ENCODE measurements at places on chromosomes 11 and 22. TPM values are rescaled to one million over a fixed set of nuclear protein-coding genes. Genes with fewer than 3 reads are reported as not detected.

GGTLC2 gene
- not detected for total RNA-seq

OR10A2 gene
- total RNA-seq: not detected

XNDC1N gene
- total RNA-seq: 10.2 TPM

RAB38 gene
- total RNA-seq: 14.8 TPM

DNA sequence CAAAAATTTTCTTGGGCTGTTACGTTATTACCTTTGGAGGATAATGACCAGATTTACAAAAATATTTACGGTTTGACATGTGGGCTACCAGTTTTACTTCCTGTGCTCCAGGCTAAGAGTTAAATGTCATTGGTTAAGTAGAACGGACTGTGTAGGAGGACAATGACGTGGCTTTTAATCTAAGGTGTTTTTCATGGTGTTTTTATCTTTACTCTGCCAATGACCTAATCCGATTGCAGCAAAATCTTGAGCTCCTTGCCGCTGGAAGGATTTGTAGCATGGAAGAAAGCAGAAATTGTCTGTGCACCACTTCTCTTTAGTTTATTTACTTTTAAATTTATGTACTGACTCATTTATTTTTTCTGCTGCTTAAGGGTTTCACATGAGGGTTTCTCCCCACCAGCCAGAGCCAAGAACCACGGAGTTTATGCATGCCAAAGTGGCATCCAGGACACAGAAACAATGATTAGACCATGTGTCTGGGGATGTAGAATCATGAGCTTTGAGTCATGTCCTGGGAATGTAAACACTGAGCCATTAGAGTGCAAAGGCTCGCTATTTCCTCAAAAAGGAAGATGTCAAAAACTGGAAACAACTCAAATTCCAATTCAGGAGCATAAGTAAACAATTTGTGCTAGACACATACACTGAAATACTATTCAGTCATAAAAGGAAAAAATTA lies 1.9 kb upstream of the CARD16 start:
- no peaks in the 10 kb centered on the region for H3K27me3 ChIP-seq
- no peak overlapping the region for H3K4me3 ChIP-seq
- peaks cover 4% of the 10 kb centered on the region for H3K4me1 ChIP-seq
- peak overlapping the region; percentile 11 for H3K27ac ChIP-seq
- DNase-seq: no peak

DNA sequence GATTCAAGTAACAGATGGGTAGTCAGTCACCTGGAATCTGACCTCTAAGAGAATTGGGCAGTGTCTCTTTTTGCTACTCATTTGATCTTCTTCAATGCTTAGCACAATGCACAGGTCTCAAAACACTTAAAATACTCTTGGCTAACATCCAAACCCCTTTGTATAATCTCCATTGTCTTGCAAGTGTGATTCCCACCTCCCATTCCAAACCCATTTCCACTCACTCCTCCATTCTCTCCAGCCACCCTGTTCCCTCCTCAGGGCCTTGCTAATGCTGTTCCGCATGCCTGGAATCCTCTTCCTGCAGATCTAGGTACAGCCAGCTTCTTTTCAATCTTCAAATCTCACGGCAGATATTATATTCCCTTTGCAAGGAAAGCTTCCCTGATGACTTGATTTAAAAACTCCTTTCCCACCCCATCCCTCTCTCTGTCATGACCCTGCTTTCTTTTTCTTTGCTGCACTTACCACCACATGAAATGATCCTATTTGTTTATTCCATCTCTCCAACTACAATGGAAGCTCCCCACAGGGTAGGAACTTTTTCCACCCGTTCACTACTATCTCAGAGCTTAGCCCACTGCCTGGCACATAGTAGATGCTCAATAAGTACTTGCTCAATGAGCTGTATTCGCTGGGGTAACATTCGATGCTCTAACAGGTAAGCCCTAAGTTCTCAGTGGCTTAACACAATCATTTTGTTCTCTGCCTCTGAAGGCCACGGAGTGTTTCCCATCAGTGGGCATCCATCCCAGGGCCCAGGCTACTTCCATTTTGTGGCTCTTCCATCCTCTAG lies 121.7 kb downstream of the MN1 start:
- H3K27ac ChIP-seq: no peak overlapping the region
- no peaks in the 10 kb centered on the region for H3K36me3 ChIP-seq
- no peaks in the 10 kb centered on the region for H3K4me1 ChIP-seq
- no peak overlapping the region for H3K4me3 ChIP-seq

DNA sequence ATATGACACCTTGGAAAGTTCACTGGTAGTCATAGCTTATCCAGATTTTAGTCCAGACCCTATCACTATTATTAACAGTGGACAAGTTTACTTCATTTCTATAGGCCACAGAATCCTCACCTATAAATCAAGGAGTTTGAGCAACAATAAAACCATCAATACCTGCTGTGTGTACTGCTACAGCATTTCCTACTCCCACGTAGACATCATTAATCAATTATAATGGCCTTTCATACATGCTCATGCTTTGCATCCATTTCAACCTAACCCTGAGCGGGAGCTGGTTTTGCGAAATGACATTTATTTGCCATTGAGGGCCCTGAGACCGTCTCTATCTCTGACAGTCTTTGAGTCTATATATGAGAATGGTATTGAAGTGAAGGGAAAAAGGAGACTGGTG lies 312.3 kb downstream of the FAT3 start:
- no peaks in the 10 kb centered on the region for H3K4me1 ChIP-seq
- no peaks in the 10 kb centered on the region for H3K36me3 ChIP-seq
- H3K4me3 ChIP-seq: no peak overlapping the region
- no peak for DNase-seq
- no peaks in the 10 kb centered on the region for H3K27me3 ChIP-seq

- H3K27ac ChIP-seq: no peak overlapping the region
- H3K4me1 ChIP-seq: peaks cover 4% of the 10 kb centered on the region
- H3K36me3 ChIP-seq: no peaks in the 10 kb centered on the region
These were observed 9.4 kb upstream of the RPS3 start for GRCh38 chr11:75389925-75390324.

DNA sequence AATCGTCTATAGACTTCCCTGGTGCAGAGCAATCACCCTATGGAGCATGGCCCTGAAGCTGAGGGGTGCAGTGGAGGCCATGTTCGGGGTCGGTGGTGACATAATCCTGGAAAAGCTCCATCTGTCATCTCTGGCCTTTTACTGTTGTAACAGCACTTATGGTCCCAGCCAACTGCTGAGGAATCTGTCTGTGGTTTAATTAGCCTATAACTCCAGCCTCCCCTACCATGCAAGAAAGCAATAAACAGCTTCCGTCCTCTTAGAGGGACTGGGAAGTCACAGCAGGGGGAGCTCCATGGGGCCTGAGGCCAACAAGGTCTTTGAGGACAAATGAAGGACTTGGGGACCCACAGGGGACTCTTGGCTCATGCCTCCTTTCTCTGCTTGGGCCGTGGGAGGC lies 159.1 kb upstream of the NECTIN1 start:
- DNase-seq: no peak
- no peaks in the 10 kb centered on the region for H3K36me3 ChIP-seq
- H3K4me1 ChIP-seq: no peaks in the 10 kb centered on the region
- H3K4me3 ChIP-seq: no peak overlapping the region

- no peaks in the 10 kb centered on the region for H3K4me1 ChIP-seq
- H3K36me3 ChIP-seq: no peaks in the 10 kb centered on the region
- H3K27me3 ChIP-seq: no peaks in the 10 kb centered on the region
- no peak for DNase-seq
These were observed 71.2 kb downstream of the KIRREL3 start for GRCh38 chr11:126929179-126930061.

DNA sequence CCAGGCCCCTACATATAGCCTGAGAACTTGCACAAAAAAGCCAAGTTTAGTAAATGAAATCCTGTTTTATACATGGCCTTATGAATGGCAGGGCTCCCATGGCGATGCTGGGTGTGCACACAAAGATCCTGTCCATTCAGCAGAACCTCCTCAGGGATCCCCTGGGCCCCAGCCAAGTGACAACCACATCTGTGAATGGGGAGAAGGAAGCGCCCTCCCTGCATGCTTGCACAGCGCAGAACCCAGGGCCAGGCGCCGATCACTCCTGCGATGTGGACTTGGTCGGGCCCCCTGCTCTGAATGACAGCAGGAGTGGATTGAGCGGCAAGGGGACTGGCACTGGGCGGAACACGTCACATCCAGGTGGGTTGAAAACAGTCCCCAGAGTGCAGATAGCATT lies 4.5 kb upstream of the CDC42EP2 start:
- H3K4me1 ChIP-seq: no peaks in the 10 kb centered on the region
- no peaks in the 10 kb centered on the region for H3K27me3 ChIP-seq
- no peak overlapping the region for H3K4me3 ChIP-seq

- H3K36me3 ChIP-seq: no peaks in the 10 kb centered on the region
- H3K27ac ChIP-seq: no peak overlapping the region
- no peak for DNase-seq
- no peak overlapping the region for H3K4me3 ChIP-seq
- no peaks in the 10 kb centered on the region for H3K4me1 ChIP-seq
These were observed 94.0 kb upstream of the FOLH1 start for GRCh38 chr11:49302360-49302759.

DNA sequence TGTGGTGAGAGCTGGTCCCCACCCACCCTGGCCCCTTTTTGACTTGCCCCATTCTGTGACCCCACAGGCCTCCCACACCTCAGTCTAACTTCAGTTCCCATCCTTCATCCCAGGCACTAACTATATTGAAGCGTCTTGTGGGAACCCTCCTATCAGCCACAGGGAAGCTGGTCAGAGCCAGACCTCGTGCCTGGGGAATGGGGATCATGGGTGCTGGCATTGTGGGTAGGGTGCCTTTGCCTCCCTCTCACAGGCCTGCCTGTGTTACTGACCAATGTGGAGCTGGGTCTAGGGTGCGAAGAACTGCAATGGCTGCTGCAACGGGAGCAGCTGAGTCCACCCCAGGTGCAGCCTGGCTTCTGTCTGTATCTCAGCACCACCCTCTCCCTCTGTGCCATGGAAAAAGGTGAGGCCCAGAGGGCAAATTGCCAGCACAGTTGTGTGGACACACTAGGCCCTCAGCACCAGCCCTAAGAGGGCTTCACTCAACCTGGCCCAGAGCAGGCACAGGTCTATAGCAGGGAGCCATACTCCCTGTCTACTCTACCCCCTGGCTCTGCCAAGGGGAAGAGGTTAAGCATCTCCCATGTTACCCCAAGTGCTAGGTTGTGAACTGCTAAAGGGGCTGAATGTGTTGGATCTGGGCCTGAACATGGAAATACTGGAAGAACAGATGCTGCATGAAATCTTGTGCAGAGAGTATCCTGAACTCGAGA lies 37.3 kb downstream of the RRP8 start:
- H3K4me3 ChIP-seq: no peak overlapping the region
- no peaks in the 10 kb centered on the region for H3K36me3 ChIP-seq
- no peaks in the 10 kb centered on the region for H3K27me3 ChIP-seq
- peak overlapping the region; percentile 17 for H3K27ac ChIP-seq
- no peaks in the 10 kb centered on the region for H3K4me1 ChIP-seq

DNA sequence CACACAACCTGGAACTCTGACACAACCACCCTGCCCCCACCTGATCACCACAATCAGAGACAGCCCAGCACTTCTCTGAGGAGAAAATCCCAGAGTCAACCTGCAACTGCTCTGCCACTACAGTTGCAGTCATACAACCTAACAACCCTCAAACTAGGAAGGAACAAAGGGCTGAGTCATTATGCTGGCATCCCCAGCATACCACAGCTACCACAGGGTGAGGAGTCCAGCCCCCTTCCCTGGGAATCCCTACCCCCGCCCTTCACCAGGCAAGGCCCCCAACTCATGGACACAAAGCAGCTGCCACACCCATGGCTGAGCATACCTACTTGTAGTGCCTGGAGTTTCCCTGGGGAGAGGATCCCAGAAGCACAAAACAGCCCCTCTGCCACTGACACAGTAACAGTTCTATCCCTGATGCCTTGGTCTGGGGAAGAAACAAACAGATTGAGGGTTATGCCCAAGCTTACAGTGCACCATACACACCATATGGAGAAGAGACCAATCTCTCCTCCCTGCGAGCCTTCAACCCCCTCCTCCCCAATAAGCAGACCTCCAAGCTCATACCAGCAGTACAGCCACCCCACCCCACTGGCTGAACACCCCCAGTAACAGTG lies 68.5 kb upstream of the C11orf58 start:
- H3K27ac ChIP-seq: no peak overlapping the region
- no peaks in the 10 kb centered on the region for H3K27me3 ChIP-seq
- no peak for DNase-seq
- H3K36me3 ChIP-seq: no peaks in the 10 kb centered on the region
- no peaks in the 10 kb centered on the region for H3K4me1 ChIP-seq

- no peaks in the 10 kb centered on the region for H3K27me3 ChIP-seq
- no peak overlapping the region for H3K27ac ChIP-seq
- no peaks in the 10 kb centered on the region for H3K4me1 ChIP-seq
- no peaks in the 10 kb centered on the region for H3K36me3 ChIP-seq
These were observed 5.8 kb downstream of the MS4A12 start for GRCh38 chr11:60498399-60498798.

GRCh38 chr22:50627642-50628542 lies at the start of gene ARSA:
Gene ARSA (minus strand): TSS chr22:50628152. CDS start chr22:50627779, 373 bp downstream.
- peak within 1 kb of the TSS; percentile 73 for H3K4me3 ChIP-seq
- DNase-seq: peak; percentile 77
- H3K36me3 ChIP-seq: no peaks in the 10 kb centered on the region
- no peaks in the 10 kb centered on the region for H3K27me3 ChIP-seq
- peak within 1 kb of the TSS; percentile 88 for H3K27ac ChIP-seq

- DNase-seq: no peak
- no peaks in the 10 kb centered on the region for H3K27me3 ChIP-seq
- no peaks in the 10 kb centered on the region for H3K36me3 ChIP-seq
- H3K4me3 ChIP-seq: no peak overlapping the region
- no peaks in the 10 kb centered on the region for H3K4me1 ChIP-seq
These were observed 94.2 kb downstream of the FCHSD2 start for GRCh38 chr11:73047773-73048371.

DNA sequence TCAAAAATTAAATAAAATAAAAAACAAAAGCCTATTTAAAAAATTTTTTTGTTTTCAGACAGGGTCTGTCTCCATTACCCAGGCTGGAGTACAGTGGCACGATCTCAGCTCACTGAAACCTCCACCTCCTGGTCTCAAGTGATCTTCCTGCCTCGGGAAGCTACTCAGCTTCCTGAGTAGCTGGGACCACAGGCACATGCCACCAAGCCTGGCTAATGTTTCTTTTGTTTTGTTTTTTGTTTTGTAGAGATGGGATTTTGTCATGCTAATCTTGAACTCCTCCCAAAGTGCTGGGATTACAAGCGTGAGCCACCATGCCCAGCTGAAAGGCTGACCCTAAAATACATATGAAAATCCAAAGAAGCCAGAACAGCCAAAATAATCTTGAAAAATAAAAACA lies 20.4 kb upstream of the L3MBTL2 start:
- H3K36me3 ChIP-seq: no peaks in the 10 kb centered on the region
- DNase-seq: no peak
- H3K27ac ChIP-seq: no peak overlapping the region
- no peak overlapping the region for H3K4me3 ChIP-seq
- no peaks in the 10 kb centered on the region for H3K27me3 ChIP-seq

GRCh38 chr22:21837248-21837979 lies 30.0 kb downstream of the MAPK1 start:
- H3K4me1 ChIP-seq: no peaks in the 10 kb centered on the region
- peak overlapping the region; percentile 79 for H3K27ac ChIP-seq
- no peak overlapping the region for H3K4me3 ChIP-seq
- H3K27me3 ChIP-seq: no peaks in the 10 kb centered on the region
- DNase-seq: peak; percentile 40

GRCh38 chr22:45554040-45554406 lies 51.3 kb downstream of the FBLN1 start:
- peaks cover 26% of the 10 kb centered on the region for H3K4me1 ChIP-seq
- peak overlapping the region; percentile 95 for H3K27ac ChIP-seq
- H3K4me3 ChIP-seq: peak overlapping the region; percentile 40
- no peaks in the 10 kb centered on the region for H3K27me3 ChIP-seq
- no peaks in the 10 kb centered on the region for H3K36me3 ChIP-seq
- DNase-seq: no peak

GRCh38 chr11:132168344-132168981 lies 798.0 kb downstream of the NTM start:
- H3K27me3 ChIP-seq: no peaks in the 10 kb centered on the region
- no peak overlapping the region for H3K27ac ChIP-seq
- DNase-seq: no peak
- no peak overlapping the region for H3K4me3 ChIP-seq
- no peaks in the 10 kb centered on the region for H3K4me1 ChIP-seq
- H3K36me3 ChIP-seq: no peaks in the 10 kb centered on the region
